Smooth muscle cell of the brain vasculature (primary cell): ENCODE measurements at places on chromosomes 5 and 9.

DNA sequence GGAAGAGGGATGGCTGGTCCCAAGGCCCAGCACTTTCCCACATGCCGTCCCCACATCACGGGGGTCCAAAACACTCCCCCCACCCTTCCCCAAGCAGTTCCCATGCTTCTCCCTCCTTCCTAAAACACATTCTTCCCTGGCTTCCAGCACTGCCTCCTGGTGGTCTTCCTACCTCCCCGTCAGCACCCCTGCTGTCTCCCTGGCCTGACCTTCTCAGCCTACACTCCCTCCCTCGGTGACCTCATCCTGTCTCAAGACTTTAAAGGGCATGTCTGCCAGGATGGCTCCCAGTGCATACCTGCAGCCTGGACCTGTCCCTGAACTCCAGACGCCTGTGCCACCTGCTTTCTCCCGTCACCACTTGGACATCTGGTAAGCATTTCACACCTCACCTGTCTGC lies 4.3 kb upstream of the NCS1 start:
- DNase-seq = no peak

- DNase-seq = no peak
Observed at GRCh38 chr5:53425687-53426511, 54.5 kb upstream of the FST start.

DNA sequence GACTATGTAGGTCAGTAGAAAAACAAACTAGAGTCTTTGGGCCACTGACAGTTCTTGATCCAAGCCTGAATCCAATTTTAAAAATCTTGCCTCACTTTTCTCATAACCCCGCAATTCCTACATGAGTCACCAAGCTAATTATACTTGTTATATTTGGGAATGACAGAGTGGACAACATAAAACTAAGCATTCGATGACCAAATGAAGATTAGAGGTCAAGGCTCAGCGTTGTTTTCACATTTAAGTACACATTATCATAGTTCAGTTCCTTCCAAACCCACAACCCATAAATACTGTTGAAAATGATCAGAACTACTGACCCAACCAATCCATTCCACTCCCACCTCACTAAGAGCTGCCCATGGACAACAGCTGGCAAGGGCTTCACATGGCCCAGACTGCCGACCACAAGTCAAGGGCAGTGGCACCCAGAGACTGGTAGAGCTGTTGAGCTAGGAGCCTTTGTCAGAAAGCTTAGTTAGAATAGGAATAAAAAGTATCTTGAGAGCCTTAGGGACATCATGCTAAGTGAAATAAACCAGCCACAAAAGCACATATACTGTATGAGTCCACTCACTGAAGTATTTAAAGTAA lies 64.2 kb downstream of the MYO10 start:
- DNase-seq = no peak

DNA sequence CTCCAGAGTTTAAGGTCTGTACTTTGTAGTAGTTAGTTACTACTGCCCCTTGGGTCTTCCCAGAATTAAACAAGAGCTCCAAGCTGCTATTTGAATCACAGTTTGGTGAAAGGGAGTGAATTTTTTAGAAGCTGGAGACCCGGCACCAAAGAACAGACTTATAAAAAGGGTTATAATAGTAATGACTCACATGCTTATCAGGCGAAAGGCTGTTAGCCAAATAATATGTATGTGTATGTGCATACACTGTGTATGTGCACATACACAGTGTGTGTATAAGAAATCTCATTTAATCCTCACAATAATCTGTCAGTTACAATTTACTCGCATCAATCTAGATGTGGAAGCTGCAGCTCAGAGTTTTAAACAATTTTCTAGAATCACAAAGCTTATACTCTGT lies 59.5 kb upstream of the ITGA1 start:
- DNase-seq = no peak

DNA sequence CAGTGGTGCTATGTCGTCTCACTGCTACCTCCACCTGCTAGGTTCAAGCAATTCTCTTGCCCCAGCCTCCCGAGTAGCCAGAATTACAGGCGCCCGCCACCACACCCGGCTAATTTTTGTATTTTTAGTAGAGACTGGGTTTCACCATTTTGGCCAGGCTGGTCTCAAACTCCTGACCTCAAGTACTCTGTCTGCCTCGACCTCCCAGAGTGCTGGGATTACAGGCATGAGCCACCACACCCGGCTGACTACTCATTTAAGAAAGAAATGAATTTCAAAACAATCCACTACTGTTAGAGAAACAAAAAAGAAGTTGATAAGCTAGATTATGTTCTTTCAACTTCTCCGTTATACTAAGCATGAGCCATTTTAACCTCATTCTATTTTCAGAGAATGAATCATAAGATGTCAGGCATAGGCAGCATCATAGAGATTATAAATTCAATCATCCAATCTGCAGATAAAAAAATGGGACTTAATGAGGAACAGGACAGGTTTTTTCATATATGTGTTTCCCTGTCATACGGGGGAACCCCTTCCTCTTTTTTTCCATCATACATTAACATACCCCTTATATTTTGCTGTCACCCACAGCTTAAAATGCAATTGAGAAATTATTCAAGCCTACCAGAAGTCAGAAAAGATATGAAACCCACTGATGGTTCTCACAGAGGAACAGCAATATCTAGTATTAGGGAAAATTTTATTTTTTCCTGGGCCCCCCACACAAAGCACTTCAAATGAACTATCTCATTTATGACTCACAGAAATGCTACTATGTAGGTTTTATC lies 26.5 kb upstream of the ADRB2 start:
- no peak for DNase-seq
